ENCODE measurements at places on chromosomes 5 and 9. TPM values are rescaled to one million over a fixed set of nuclear protein-coding genes. Genes with fewer than 3 reads are reported as not detected.

GRCh38 chr5:156543348-156544145, 216.6 kb downstream of the SGCD start:
- no peak for DNase-seq

DNA sequence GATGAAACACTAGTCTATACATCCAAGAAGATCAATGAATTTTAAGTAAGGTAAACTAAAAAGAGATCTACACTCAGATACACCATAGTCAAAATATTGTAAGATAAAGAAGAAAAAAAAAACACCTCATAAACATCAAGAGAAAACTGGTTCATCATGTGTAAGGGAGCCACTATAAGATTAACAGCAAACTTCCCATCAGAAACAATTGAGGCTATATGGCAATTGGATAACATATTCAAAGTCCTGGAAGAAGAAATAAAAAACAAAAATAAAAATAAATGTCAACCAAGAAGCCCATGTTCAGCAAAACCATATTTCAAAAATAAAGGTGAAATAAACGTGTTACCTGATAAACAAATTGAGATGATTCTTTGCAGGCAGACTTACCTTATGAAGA, 3.6 kb downstream of the OR13C8 start:
- DNase-seq = no peak

DNA sequence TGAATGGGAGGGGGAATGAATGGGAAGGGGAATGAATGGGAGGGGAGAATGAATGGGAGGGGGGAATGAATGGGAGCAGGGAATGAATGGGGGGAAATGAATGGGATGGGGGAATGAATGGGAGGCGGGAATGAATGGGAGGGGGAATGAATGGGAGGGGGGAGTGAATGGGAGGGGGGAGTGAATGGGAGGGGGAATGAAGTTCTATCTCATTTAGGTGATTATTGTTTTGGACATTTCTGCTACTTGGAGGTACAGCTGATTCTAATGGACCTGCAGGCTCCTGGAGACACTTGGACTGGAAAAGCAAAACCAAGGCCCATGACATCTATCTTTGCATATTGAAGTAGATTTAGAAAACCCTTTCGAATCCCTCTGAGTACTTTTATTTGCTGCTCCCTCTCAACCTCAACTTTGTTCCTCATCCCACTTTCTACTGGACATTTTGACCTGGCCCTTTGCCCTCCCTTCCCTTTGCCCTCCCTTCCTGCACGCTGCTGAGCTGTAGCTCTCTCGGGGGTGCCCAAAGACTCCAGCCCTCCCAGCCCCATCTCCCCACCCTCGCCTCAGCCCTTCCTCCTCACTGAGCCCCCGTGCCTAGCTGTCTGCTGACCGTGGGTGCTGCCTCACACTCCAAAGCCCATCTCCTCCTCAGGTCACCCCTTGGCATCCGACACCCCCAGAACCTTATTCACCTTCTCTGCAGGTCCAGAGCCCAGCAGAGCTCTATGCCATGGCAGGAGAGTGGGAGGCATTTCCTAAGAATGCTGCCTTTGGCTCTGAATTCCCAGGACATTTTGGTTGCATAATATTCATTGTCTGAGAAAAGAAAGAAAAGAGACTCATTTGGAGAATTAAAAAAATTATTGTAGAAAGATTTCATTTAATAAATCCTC, 19.9 kb upstream of the LPCAT1 start:
- no peak for DNase-seq

GRCh38 chr5:115392611-115393010, 96.2 kb upstream of the CCDC112 start:
- no peak for DNase-seq

DNA sequence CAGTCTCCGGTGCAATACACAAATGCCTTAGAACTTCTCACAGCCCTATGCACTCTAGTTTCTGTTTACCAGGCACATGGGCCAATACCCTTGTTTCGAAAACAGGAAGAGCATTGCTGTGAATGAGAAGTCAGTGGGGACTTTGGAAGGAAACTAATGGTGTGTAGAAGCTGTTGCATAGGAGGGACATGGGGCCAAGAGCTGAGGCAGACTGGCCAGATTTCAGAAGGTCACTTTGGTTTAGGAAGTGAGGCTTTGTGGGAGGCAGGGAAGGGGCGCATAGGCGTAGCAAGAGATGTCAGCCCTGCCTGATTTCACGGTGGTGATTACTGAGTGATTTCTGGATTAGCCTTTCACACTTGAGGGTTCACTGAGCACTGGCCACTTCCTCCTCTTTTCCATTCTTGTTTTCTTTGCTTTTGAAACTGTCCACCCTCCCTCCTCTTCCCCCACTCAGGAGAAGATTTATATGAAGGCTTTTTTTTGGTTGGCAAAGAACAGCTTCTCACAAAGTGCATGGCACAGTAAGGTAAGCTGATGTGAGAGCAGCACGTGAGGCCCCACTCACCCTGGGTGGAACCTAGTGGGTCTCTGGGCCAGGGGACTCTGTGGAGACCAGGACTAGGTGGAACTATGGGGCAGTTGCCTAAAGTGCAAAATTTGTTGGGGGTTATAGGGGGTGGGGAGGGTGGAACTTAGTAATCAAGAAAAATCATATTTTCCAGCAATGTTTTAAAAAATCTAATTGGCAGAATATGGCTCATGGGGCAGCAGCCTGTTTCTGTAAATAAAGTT, 6.1 kb upstream of the TMEM252 start:
- no peak for DNase-seq

DNA sequence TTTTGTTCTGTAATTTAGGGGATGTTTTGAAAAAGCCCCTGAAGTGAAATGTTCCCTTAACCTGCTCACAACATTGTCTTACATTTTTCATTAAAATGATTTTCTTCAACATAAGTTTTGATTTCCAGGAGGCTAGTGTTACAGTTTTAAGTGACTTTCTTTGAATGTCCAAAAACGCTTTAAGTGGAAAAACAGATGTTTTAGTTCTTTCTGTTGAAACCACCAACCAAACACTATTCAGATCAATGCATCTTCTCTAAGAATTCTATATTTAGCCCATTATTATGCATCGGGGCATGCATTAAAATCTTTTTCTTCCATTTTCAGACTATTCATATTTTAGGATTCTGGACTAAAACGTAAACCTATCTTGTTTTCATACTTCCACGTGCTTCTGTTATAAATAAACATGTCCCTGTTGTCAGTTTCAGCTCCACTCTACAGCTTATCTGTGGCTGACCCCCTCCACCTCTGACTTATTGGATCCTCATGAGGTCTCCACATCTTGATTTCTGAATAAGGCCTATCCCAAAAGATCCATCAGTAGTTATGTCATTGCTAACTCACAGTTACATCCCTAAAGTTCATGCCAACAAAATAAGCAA, 882.3 kb upstream of the SEMA6A start:
- no peak for DNase-seq

DNA sequence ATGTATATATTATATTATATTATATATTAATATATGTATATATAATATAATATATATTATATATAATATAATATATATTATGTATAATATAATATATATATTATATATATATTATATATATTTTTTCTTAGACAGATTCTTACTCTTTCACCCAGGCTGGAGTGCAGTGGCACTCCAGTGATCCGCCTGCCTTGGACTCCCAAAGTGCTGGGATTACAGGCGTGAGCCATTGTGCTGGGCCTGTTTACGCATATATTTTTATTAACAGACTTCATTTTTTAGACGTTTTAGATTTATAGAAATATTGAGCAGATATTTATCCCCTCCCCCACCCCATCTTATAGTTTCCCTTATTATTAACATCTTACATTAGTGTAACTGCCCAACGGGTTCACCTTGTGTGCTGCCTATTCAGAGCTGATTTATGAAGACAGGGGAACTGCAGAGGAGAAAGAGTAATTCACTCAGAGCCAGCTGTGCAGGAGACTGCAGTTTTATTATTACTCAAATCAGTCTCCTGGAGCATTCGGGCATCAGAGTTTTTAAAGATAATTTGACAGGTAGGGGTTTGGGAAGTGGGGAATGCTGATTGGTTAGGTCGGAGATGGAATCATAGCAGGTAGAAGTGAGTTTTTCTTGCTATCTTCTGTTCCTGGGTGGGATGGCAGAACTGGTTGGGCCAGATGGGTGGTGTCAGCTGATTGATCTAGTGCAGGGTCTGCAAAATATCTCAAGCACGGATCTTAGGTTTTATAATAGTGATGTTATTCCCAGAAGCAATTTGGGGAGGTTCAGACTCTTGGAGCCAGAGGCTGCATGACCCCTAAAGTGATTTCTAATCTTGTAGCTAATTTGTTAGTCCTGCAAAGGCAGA, 93.4 kb downstream of the UNC13B start:
- no peak for DNase-seq

- DNase-seq = no peak
Measured at GRCh38 chr9:30058463-30058862, 2326.0 kb upstream of the ACO1 start.

- DNase-seq = no peak
Measured at GRCh38 chr9:95090023-95090791, 227.3 kb downstream of the FANCC start.

DNA sequence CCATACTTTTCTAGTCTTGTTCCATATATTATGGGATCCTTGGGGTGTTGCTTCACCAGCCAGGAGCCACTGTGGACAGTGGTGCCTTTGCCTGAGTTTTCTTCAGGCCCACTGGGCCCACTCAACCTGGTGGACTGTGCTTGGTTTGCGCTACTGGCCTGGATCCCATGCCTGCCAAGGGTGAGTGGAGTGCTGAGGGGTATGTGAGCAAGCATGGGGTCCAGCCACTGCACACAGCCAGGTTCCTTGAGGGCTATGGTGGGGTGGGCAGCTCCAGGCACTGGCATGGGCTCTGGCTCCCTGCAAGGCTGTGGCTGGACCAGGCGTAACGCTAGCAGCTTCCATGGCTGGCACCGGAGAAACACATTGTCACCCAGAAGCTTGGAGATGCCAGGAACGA, 13.2 kb upstream of the PRR16 start:
- no peak for DNase-seq

GRCh38 chr5:78843436-78843835, 141.7 kb downstream of the ARSB start:
- no peak for DNase-seq

DNA sequence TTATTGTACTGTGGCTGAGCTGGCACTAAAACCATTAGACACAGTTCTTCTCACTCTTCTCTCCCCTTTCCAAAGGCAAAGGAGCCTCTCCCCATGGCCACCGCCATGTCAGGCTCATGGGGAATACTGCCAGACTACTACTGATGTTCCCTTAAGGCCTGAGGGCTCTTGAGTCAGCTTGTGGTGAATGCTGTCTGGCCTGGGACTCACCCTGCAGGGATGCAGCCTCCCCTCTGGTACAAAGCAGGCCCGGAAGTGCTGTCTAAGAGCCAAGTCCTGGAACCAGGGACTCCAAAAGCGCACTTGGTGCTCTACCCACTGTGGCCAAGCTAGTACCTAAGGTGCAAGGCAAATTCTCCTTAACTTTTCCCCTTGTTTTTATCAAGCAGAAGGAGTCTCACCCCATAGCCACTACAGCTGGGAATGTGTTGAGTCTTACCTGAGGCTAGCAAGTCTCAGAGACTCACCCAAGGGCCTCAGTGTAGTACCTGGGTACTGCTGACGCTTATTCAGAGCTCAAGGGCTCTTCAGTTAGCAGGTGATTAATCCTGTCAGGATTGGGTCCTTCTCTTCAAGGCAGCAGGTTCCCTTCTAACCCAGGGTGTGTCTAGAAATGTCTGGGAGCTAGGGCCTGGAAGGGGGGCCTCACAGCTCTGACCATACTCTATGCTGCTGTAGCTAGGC, 33.2 kb upstream of the C5orf46 start:
- DNase-seq = no peak

- DNase-seq = no peak
Measured at GRCh38 chr5:170736966-170737365, 46.6 kb upstream of the GABRP start.

- peak; percentile 16 for DNase-seq
Measured at GRCh38 chr9:87812375-87813118, 70.1 kb upstream of the SPATA31E1 start.

- no peak for DNase-seq
Measured at GRCh38 chr5:22693121-22693520, 160.0 kb downstream of the CDH12 start.

The DMRT3 gene
- not detected for total RNA-seq
